CD4-positive, alpha-beta T cell treated with Interleukin-17A for 4 hours (primary cell): ENCODE measurements at places on chromosomes 3 and 15.

GRCh38 chr15:92989470-92989869 lies 89.3 kb downstream of the CHD2 start:
- DNase-seq, result no peak

GRCh38 chr3:171959532-171960089 lies 79.8 kb upstream of the FNDC3B start:
- DNase-seq, result no peak

DNA sequence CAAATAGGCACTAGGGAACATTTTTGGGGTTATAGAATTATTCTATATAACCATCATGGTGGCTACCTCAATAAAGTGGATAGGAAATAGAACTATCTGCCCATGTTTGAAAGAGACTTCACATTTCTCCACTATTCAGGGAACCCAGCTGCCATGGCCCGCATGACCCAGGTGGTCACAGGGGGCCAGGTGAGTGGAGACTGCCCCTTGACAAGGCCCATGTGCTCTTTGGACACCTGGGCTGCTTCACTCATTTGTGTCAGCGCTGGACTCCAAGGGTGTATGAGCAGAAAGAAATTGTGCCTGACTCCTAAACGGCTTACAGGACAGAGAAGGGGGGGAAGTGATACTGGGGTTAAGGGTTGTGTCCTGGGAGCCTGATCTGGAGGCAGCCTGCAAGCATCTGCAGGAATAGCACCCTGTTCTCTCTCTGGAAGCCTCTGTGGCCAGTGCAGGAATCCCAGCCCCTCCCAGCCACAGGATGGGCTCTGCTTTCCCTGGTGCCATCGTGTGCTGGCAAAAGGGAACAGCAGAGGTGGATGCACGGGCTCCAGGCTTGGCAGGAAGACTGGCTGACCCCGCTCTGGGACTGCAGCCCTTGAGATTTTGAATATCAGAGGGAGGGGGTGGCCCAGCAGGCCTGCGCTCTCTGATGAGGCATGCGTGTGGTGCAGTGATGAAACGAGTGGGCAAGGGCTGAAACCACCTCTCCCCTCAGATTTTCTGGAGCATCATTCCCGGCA lies 9.1 kb upstream of the C3orf22 start:
- DNase-seq, result no peak

DNA sequence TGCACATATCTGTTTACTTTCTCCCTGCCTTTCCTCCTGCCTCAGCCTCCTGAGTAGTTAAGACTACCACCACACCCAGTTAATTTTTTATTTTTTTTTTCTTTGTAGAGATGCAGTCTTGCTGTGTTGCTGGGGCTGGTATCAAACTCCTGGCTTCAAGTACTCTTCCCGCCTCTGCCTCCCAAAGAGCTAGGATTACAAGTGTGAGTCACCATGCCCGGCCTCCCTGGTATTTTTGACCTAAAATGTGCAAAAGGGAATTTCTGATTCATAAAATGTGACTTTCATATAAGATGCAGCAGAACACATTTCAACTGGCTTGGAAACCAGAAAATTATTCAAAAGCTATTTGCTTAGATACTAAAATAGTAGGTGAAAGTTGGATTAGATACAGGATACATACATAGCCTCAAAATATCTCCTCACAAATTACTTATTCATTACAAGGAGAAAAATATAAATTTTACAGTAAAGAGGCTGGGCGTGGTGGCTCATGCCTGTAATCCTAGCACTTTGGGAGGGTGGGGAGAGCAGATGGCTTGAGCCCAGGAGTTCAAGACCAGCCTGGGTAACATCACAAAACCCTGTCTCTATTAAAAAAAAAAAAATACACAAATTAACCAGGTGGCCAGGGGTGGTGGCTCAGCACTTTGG lies 32.0 kb downstream of the MAP4 start:
- DNase-seq, result no peak

GRCh38 chr3:196969134-196969659 lies 564 bp upstream of the PIGZ start:
- DNase-seq, result peak; percentile 54

- DNase-seq, result no peak
These were observed 450.5 kb upstream of the PDZRN3 start for GRCh38 chr3:74075241-74075640.

GRCh38 chr3:174362556-174362955 lies 496.6 kb upstream of the NAALADL2 start:
- DNase-seq, result no peak

DNA sequence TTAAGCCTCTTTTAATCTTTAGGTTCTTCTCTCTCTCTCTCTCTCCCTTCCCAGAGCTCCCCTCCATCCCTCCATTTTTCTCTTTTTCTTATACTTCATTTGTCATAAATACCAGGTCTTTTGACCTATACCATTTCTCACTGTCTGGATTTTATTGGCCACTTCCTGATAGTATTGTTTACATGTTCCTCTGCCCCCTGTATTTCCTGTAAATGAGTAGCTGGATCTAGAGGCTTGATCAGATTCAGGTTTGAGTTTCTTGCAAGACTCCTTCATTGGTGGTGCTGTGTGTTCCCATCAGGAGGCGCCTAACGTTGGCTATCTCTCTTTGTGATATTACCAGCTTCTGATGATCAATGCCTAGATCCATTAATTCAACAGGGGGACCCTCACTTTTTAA lies 42.2 kb downstream of the DAPK2 start:
- no peak for DNase-seq

GRCh38 chr15:85137489-85138168 lies 156.0 kb downstream of the PDE8A start:
- no peak for DNase-seq

DNA sequence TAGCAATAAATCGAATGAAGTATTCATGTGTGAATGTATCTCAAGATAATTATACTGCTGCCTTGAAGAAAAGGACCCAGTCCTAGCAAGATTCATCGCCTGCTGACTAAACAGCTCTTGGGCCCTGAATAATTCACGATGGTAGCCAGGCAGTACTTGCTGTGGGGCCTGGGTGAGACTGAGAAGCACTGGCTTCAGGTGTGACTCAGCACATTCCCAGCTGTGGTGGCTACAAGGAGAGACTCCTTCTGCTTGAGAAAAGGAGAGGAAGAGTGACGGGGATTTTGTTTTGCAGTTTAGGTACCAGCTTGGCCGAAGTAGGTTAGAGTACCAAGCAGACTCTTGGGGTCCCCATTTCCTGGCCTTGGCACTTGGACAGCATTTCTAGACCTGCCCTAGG lies 47.6 kb upstream of the CD200R1L start:
- DNase-seq, result no peak

- DNase-seq, result no peak
These were observed 16.8 kb upstream of the ABHD2 start for GRCh38 chr15:89071471-89071870.

- DNase-seq, result no peak
These were observed 67.9 kb downstream of the CACNA2D2 start for GRCh38 chr3:50435371-50436113.

GRCh38 chr3:128922804-128923459 lies 43.5 kb downstream of the ACAD9 start:
- DNase-seq, result peak; percentile 72

GRCh38 chr15:80778964-80779657 lies at the start of gene CEMIP:
TSS of gene CEMIP (plus strand) at chr15:80779370. CDS start at chr15:80873880, 94,510 bp downstream.
- DNase-seq, result peak; percentile 23

- DNase-seq, result no peak
These were observed 30.2 kb downstream of the CLDN1 start for GRCh38 chr3:190291994-190292584.

GRCh38 chr3:100114413-100115030 lies at the start of gene FILIP1L:
TSS of gene FILIP1L (minus strand) at chr3:100114501.
- DNase-seq, result no peak
